ENCODE measurements at places on chromosomes 3 and 15.
A peak's percentile ranks its signal among the peaks of the same experiment; 100 is the strongest.

GRCh38 chr15:89128320-89129122, 40.3 kb downstream of the ABHD2 start:
- no peak for DNase-seq

DNA sequence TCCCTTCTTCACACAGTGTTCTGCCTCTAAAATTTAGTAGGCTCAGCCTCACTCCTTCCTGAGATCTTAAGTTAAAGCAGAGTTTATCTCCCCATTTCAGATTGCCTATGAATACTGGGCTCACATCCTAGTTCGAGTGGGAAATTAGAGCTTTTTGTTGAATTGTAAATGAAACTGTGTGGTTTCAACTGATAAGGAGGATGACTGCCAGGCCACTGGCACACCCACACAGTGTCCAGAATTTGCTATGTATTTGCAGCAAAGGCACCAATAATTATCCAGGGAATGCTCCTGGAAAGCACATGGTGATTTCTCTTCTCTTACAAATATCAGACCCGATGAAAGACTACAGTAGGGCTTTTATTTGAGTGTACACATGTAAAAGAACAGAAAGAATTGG, 308.1 kb upstream of the COL8A1 start:
- DNase-seq: no peak

DNA sequence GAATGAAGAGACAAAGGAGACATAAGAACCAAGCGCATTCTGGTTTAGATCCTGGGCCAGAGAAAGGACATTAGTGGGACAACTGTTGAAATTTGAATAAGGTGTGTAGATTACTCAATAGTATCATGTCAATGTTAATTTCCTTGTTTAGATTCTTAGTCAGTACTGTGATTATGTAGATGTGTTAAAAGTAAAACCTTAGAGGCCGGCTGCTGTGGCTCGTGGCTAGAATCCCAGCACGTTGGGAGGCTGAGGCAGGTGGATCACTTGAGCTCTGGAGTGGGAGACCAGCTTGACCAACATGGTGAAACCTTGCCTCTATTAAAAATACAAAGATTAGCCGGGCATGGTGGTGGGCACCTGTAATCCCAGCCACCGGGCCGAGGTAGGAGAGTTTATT, 26.7 kb downstream of the CYP8B1 start:
- DNase-seq: no peak

DNA sequence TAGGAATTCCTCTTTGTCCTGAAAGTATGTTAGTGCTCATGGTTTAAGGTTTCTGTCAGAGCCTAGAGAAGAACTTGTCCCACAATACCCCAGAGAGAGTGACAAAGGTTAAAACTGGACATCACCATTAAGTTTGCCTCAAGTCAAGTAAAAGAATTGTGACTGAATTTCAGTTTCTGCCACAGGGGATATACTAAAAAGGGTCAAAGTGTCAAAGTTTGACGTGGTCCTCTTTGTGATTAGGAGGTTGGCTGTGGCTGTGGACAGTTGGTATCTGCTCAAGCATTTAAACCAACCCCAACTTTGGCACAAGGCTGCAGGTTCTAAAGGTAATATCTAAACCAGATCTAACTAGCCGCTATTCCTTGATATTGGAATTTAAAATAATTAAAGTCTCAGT, 26.1 kb downstream of the FMN1 start:
- DNase-seq: no peak

GRCh38 chr15:58748852-58749531, 515 bp downstream of the ADAM10 start:
- peak; percentile 47 for DNase-seq

- no peak for DNase-seq
Observed at GRCh38 chr3:183782576-183783276, 42.7 kb downstream of the MAP6D1 start.

DNA sequence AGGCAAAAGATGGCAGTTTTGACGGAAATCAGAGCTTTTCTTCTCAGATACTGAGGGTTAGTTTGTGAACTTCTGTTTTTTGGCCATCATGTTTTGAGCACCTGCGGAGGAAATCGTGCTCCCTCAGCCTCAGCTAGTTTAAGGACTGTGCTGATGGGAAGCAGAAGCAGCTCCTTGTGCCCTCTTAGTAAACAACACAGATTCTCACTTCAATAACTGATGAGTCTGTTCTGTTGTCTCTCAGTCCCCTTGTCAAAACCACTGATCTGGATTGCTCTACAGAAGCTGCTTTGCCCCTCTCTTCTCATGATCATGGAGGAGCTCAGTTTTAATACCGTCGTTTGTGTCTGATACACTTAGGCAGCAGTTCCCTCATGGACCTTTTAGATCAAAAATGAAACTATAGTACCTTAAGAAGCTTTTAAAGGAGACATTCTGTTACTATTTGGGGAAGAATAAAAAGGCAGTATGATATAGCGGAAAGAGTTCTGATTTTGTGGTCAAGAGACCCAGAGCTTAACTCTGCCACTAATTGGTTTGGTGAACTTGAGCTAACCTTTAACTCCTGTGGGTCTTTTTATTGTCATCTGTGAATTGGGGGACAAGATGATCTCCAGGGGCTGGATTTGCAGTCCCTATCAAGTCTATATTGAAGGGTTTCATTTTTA, 152.6 kb downstream of the BBX start:
- DNase-seq: no peak

DNA sequence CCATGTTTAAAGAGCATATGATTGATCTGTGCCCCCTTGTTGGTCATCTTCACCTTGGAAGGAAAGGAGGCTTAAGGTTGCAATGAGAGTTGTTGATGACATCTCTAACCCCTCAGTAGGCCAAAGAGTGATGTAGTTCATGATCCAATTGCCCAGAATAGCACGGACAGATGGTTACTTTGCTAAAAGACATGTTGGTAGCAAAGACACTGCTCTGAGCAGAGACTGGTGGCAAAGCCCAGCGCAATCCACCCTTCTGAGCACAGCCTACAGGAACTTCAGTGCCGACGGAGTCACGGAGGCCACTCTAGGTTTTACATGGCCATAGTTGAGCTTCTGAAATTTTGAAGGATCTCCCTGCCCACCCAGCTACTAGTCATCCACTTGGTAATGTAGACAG, 21.8 kb downstream of the FBXO45 start:
- no peak for DNase-seq

DNA sequence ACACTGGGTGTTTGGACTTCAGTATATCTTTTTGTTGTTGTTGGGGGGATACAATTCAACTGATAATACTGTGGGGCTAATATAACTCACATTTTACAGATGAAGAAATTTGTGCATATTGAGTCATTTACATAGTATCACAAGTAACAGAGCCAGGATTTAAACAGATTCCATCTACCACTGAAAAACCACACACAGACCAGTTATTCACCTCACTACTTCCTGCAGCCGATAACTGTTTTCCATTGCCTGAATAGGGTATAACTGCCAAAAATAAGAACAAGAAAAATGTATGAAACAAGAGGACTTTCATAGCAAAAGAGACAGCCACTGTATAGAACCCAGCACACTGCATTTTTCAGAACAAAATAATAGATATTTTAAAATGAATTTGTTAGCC, 215.8 kb upstream of the CNTN6 start:
- no peak for DNase-seq

DNA sequence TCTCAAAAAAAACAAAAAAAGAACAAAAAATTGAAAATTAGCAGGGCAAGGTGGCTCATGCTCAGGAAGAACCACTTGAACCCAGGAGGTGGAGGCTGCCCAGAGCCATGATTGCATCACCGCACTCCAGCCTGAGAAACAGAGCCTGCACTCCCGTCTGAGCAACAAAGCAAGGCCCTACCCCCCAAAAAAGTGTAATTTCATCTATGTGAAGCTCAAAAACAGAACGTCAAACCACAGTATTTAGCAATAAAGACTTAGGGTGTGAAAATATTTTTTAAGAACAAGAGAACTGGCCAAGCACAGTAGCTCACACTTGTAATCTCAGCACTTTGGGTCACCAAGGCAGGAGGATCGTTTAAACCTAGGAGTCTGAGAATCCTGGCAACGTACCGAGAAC, 38.2 kb downstream of the STAG1 start:
- no peak for DNase-seq

GRCh38 chr3:72791161-72791560, 57.1 kb downstream of the SHQ1 start:
- DNase-seq: no peak

- no peak for DNase-seq
Observed at GRCh38 chr3:106065831-106066230, 197.0 kb upstream of the CBLB start.

DNA sequence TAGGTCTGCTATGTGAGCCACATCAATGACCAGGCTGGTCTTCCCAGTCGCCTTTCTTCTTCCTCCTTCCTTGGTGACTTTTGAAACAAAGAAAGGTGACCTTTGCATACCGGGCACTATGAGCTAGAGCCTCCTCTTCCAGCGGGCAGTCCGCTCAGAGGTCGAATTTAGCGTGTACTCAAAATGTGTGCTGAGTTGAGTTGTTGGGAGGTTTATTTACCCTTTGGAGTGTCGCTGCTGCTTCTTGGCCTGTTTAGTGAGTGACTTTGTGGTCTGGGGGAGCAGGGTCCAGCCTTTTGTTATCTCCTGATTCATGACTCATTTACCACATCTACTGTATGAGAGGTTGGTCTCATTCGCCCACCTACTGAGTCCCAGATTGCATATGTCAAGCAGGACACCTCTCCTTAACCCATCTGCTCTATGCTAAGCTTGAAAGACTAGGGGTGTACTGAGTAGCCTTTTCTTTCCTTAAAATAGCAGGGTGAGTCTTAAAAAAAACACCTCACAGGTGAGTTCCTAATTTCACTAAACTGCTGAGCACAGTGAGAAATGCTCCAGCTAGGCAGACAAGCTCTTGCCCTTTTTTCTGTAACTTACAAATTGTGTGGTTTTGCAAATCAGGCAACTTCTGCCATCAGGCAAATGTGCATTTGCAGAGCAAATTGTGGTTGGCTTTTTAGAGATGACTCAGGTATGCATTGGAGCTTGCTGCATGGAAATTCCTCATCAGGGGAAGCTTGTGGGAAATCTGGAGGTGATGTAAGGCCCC, 3.2 kb upstream of the SIAH2 start:
- no peak for DNase-seq

DNA sequence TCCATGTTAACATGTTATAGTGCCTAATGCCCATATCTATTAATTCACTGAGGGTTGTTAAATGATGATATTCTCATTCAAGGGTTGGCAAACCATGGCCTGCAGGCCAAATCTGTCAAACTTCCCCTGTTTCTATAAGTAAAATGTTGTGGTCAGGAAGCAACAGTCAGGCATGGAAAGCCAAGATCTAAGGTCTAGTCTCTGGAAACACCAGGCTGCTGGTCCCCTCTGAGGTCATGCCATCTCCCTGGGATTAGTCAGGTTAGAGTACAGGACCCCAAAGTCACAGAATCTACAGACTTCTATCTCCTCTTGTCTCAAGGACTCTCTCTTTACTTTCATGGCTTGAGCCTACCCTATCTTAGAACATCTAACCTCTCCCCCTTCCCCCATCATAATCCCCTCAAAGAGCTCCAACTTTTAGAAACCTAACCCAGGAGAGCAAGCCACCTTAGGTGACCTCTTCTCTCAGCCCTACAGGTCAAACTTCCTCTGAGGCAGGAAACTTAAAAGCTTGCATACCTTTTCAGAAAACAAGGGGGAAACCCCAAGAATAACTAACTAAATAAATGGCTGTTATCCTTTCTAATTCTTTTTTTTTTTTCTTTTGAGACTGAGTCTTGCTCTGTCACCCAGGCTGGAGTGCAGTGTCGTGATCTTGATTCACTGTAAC, 15.3 kb upstream of the HERC1 start:
- DNase-seq: no peak

DNA sequence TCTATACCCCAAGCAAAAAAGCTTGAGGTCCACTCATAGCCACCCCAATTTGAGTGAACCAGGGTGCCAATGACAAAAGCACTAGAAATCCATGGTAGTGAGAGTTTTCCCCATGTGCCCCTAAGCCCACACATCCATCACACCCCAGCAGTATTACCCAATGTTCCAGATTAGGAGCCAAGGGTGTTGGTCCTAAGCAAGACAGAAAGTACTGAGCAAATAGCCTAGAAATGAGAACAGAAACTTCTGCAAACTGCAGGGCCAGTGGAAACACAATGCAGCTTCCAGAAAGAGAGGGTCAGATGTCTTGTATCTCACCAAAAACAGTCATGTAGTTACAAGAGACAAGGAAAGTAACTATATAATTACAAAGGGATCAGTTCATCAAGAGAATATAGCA, 10.9 kb upstream of the OXTR start:
- no peak for DNase-seq

DNA sequence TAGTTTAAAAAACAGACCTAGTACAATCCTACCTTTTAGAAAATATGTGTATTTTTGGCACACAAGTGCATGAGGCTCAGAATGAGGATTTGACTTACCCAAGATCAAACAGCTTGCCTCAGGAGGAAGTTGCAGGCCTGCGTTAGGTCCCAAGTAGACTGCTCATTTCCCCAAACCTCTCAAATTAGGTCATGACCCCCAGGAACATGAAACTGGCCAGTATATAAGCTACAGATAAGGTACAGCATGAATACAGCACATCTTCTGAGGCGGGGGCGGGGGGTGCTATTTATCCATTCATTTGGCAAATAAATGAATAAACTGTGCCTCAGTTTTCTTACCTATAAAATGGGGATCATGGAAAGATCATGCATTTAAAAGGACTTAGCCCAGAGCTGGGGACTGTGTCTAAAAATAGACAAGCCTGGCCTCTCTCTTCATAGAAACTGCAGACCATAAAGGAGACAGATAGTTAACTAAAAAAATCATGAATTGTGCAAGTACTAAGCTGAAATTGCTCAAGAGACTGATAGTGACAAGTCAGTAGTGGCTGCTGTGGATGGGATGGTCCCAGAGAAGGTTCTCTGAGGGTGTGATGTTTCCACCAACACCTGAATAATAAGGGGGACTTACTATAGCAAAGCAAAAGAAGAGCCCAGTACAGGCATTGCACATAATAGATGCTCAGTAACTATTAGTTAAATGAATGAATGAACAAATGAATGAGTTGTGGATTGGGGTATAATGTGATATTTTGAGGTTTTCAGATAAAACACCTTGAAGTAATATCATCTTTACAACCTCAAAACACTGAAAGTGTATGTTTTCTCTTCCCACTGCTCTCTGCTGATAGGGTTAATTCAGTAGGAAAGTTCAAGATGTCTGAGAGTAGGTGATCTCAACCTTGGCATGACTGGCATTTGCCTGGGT, 258.5 kb upstream of the PROK2 start:
- DNase-seq: no peak

- DNase-seq: no peak
Observed at GRCh38 chr3:47365213-47366153, 15.3 kb upstream of the PTPN23 start.

- no peak for DNase-seq
Observed at GRCh38 chr3:173745952-173746682, 348.6 kb downstream of the NLGN1 start.

GRCh38 chr3:69542089-69542804, 156.4 kb upstream of the FRMD4B start:
- DNase-seq: peak; percentile 81

DNA sequence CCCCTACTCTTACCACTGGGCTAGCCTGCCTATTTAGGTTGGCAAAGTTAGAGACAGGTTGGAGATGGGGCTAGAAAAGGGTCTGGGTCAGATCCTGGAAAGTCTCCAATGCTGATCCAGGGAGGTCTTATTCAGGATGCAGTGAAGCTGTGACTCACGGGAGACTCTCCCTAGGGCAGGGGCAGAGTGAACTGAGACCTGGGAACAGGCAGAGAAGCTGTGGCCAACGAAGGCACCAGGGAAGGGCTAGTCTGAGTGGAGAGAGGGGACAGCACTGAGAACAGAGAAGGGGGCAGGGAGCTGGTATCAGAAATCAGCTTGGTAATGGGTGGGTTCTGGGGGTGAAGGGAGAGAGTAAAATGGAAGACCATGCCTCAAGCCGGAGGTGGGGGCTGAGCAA, 2.2 kb downstream of the LTF start:
- peak; percentile 23 for DNase-seq
